ENCODE measurements at places on chromosomes 7 and 10.

GRCh38 chr10:437698-438490 lies 251.6 kb downstream of the DIP2C start:
- no peak for DNase-seq

DNA sequence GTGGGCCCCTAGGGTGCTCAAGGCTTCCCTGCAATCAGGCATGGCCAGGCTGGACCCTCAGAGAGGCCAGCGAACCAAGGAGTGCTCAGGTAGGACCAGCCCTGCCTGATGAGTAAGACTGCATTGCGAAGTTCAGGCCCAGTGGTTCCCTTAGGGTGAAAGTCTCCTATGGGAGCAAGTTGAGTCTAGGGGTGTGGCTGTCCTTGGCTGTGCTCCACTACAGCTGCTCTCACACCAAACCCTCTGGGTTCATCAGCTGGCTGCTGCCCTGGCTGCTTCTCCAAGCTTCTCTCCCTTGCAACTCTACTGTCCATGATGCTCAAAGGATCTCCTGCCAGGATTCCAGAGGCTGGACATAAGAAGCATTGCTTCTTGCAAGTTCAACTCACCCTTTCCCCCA lies 18.7 kb downstream of the FAM25A start:
- no peak for DNase-seq

- no peak for DNase-seq
Measured at GRCh38 chr10:44143556-44143955, 241.3 kb downstream of the CXCL12 start.

GRCh38 chr7:82359426-82359825 lies 84.2 kb downstream of the CACNA2D1 start:
- DNase-seq = no peak

DNA sequence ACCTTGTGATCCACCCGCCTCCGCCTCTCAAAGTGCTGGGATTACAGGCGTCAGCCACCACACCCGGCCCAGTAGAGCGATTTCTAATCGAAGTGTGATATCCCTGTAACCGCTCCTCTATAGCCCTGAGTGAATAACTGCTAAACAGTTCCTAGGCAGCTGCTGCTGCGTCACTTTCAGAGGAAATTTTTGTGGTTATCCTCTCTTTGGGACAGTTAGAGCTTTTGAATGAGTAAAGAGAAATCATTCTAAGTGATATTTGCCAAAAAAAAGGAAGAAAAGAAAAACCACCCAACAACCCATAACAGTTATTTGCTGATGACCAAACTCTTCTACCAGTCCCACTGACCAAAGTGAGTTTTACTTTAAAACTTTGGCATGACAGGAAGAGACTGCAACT lies 59.9 kb downstream of the MKX start:
- DNase-seq = no peak

DNA sequence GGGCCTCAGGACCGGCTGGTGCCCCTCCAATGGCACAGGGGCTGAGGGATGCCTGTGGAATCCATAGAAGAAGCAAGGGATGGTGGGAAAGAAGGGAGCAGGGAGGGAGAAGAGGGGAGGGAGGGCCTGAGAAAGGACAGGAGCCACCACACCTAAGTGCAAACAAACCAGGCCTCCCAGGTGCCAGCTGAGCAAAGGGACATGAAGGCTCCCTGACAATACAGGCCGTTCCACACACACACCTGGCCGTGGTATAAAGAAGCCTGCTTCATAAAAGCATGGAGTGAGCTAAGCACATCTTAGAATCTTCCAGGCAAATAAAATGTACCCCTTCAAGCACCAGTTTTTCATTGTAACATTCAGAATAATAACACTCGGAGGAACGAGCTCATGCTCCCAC lies 54.0 kb downstream of the OAT start:
- DNase-seq = no peak

DNA sequence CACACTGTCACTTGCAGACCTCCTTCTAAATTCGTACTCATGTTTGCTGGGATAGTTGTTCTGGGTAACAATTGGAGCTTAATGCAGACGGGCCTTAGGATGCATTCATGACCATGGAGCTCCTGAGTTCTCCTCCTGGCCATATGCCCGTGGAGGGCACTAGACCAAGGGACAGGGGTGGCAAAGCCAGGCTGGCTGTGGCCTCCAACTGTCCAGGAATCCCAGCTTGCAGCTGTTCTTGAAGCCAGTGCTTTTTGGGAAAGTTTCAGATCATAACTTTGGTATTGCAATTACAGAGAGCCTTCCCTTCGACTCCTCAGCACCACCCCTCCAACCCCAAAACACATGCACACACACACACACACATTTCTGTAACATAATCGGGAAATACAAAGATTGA lies 30.6 kb downstream of the ANTXRL start:
- DNase-seq = no peak

DNA sequence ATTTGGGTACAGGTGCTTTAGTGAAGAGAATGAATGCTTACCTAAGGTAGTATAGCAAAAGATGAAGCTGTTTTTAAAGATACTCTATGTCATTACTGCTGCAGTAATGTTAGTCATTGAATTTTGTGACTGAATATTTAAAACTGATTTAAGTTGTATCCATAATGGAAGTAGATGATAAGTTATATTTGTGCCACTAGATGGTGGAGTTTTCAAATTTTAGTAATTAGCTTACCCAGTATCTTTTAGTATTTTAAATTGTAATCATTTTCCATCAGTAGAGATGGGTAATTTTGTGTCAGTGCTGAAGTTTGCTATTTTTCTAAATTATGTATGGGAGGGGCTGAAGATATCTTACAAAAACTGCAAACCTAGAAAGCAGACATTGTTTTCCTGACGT lies 25.2 kb downstream of the HBP1 start:
- DNase-seq = no peak

GRCh38 chr7:129801882-129802281 lies 150.9 kb downstream of the UBE2H start:
- DNase-seq = peak; percentile 77

GRCh38 chr7:137669706-137670105 lies 177.1 kb downstream of the DGKI start:
- no peak for DNase-seq

GRCh38 chr10:90612276-90612675 lies 245.6 kb downstream of the HTR7 start:
- DNase-seq = no peak

- DNase-seq = no peak
Measured at GRCh38 chr7:53904355-53904754, 637.8 kb upstream of the VSTM2A start.

GRCh38 chr7:99314504-99314903 lies 11.2 kb upstream of the ARPC1A start:
- no peak for DNase-seq

- peak; percentile 31 for DNase-seq
Measured at GRCh38 chr7:6917258-6917657, 91.2 kb upstream of the CCZ1B start.
